ENCODE measurements at places on chromosomes 12 and 14. TPM values are rescaled to one million over a fixed set of nuclear protein-coding genes. Genes with fewer than 3 reads are reported as not detected.
A peak's percentile ranks its signal among the peaks of the same experiment; 100 is the strongest.

GRCh38 chr14:23021434-23021833, 11.5 kb upstream of the C14orf93 start:
- no peak overlapping the region for H3K27ac ChIP-seq
- H3K4me3 ChIP-seq: no peak overlapping the region
- no peaks in the 10 kb centered on the region for H3K27me3 ChIP-seq

- no peaks in the 10 kb centered on the region for H3K27me3 ChIP-seq
- H3K36me3 ChIP-seq: no peaks in the 10 kb centered on the region
- H3K27ac ChIP-seq: no peak overlapping the region
- H3K4me3 ChIP-seq: no peak overlapping the region
Measured at GRCh38 chr12:116498471-116498870, 60.7 kb upstream of the MAP1LC3B2 start.

- H3K36me3 ChIP-seq: no peaks in the 10 kb centered on the region
- DNase-seq: no peak
- H3K27me3 ChIP-seq: peaks cover 10% of the 10 kb centered on the region
- H3K4me3 ChIP-seq: no peak overlapping the region
- H3K27ac ChIP-seq: no peak overlapping the region
- H3K4me1 ChIP-seq: peaks cover 7% of the 10 kb centered on the region
Measured at GRCh38 chr12:7667125-7667524, 1.4 kb upstream of the APOBEC1 start.

GRCh38 chr14:75928690-75929181, 53.1 kb downstream of the TGFB3 start:
- H3K4me3 ChIP-seq: no peak overlapping the region
- DNase-seq: no peak
- peaks cover 2% of the 10 kb centered on the region for H3K36me3 ChIP-seq
- peaks cover 16% of the 10 kb centered on the region for H3K4me1 ChIP-seq
- H3K27me3 ChIP-seq: no peaks in the 10 kb centered on the region

- H3K4me3 ChIP-seq: peak within 1 kb of the TSS; percentile 77
- H3K27ac ChIP-seq: no peak within 1 kb of the TSS
- peak; percentile 4 for DNase-seq
- no peaks in the 10 kb centered on the region for H3K36me3 ChIP-seq
- peaks cover 5% of the 10 kb centered on the region for H3K4me1 ChIP-seq
- peaks cover 12% of the 10 kb centered on the region for H3K27me3 ChIP-seq
Measured at GRCh38 chr12:85036234-85036707, at the start of the genes LRRIQ1 and TSPAN19. LRRIQ1 (plus strand) TSS chr12:85036351; CDS start chr12:85038177, 1,826 bp downstream. TSPAN19 (minus strand) TSS chr12:85036277; CDS start chr12:85029946, 6,331 bp downstream.

OR6C2 gene
- not detected for total RNA-seq

DNA sequence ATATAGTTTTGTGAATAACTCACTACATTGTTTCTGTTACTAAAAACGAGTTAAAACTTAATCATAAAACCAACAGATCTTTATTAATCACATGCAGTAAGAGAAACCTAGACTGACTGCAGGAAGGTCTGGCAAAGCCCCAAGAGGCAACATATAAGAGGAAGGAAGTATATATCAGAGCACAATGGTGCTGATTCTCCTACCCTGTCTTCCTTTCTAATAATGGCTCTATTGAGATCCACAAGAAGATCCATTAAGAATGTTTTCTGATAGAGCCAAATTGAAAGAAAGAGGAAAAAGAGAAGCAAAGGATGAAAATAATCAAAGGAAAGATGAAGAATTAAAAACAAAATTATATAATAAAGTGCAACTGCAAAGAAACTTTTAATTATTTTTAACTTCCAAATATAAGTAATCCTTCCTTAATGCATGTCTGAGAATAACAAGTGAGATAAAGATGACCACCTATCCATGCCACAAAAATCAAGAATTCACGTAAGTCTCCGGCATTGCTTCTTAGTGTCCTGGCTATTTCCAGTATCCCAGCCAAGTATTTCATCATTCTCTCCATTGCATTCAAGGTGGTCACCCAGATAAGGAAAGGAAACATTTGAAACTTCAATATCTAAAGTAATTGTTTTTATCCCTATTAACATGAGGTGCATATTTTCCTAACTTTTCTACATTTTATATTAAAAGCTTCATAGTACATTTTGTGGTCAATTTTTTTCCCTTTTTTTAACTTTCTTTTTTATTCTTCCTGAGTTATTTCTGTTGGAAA, 62.2 kb downstream of the SOX5 start:
- H3K27ac ChIP-seq: no peak overlapping the region
- no peak overlapping the region for H3K4me3 ChIP-seq
- no peaks in the 10 kb centered on the region for H3K36me3 ChIP-seq
- DNase-seq: no peak

All from T-helper 17 cell (primary cell).